ENCODE measurements at places on chromosomes 6 and 20.
A peak's percentile ranks its signal among the peaks of the same experiment; 100 is the strongest.

- no peak for DNase-seq
Measured at GRCh38 chr20:45813489-45813888, 1.0 kb downstream of the UBE2C start.

- DNase-seq: no peak
Measured at GRCh38 chr6:141705431-141705830, 427.3 kb upstream of the GJE1 start.

- DNase-seq: peak; percentile 82
Measured at GRCh38 chr6:37783856-37784584, 35.5 kb upstream of the ZFAND3 start.

GRCh38 chr6:107612762-107613415, 123.0 kb downstream of the SOBP start:
- no peak for DNase-seq

- DNase-seq: no peak
Measured at GRCh38 chr6:143135325-143135724, 74.6 kb downstream of the AIG1 start.

- DNase-seq: peak; percentile 21
Measured at GRCh38 chr6:31042806-31043205, 32.5 kb downstream of the MUC22 start.

DNA sequence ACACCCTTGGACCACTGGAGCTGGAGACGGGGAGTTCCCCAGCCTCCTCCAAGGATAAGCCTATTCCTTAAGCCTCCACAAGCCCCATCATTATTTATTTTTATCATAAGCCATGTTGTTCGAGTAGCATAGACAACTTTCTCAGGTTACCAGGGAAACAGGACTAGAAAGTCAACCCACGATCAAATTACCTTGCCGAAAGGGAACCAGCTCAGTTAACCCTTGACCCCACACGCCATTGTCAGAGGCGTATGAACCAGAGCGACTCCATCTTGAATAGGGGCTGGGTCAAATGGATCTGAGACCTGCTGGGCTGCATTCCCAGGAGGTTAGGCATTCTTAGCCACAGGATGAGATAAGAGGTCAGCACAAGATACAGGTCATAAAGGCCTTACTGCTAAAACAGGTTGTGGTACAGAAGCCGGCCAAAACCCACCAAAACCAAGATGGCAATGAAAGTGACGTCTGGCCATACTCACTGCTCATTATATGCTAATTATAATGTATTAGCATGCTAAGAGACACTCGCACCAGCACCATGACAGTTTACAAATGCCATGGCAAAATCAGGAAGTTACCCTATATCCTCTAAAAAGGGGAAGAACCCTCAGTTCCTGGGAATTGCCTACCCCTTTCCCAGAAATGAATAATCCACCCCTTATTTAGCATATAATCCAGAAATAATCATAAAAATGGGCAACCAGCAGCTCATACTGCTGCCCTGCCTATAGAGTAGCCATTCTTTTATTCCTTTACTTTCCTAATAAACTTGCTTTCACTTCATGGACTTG, 22.4 kb downstream of the SYNJ2 start:
- no peak for DNase-seq

GRCh38 chr6:65098349-65098748, 608.7 kb downstream of the EYS start:
- no peak for DNase-seq

- DNase-seq: no peak
Measured at GRCh38 chr20:63022501-63022900, 15.7 kb upstream of the BHLHE23 start.

Data from NCI-H526 treated with DMSO at 0.1 percent for 48 hours (cell line).